Cerebellar cortex (tissue), 1 donor: ENCODE measurements at places on chromosomes 2 and 18.

GRCh38 chr2:105747254-105747894 is 2.7 kb downstream of the NCK2 start:
- DNase-seq, result no peak

- DNase-seq, result no peak
Measured at GRCh38 chr2:204984518-204984917, 439.2 kb downstream of the PARD3B start.

- DNase-seq, result no peak
Measured at GRCh38 chr2:159658881-159659873, 42.8 kb upstream of the BAZ2B start.

GRCh38 chr2:153373510-153374279 is 104.9 kb downstream of the RPRM start:
- DNase-seq, result no peak

- no peak for DNase-seq
Measured at GRCh38 chr18:58132595-58133261, 88.7 kb downstream of the NEDD4L start.

GRCh38 chr2:56444339-56444738 is 260.5 kb downstream of the CCDC85A start:
- DNase-seq, result no peak

DNA sequence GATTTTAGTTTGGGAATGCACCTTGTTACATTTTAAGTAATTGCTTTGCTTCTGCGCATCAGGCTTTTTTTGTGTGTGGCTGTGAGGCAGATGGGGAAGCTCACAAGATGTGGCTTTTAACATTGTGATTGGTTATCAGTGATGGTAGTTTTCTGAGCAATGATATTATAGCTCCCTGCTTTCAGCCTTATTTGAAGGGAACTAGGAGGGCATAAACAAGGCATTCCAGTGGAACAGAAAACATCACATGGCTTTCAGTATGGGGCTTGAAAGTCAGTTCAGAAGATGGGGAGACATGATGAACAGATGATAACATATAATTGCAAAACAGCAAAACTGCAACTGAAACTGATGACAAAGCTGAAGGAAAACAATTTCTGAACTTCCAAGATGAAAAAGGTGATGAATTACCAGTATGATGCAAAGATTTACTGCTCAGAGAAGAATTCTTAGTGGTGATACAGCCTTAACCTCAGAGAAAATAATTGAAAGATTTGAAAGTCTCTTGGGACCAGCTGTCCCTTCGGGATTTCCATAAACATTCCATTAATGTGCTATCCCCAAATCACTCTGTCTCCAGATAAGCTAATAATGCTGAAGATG is 439.7 kb downstream of the RND3 start:
- no peak for DNase-seq

DNA sequence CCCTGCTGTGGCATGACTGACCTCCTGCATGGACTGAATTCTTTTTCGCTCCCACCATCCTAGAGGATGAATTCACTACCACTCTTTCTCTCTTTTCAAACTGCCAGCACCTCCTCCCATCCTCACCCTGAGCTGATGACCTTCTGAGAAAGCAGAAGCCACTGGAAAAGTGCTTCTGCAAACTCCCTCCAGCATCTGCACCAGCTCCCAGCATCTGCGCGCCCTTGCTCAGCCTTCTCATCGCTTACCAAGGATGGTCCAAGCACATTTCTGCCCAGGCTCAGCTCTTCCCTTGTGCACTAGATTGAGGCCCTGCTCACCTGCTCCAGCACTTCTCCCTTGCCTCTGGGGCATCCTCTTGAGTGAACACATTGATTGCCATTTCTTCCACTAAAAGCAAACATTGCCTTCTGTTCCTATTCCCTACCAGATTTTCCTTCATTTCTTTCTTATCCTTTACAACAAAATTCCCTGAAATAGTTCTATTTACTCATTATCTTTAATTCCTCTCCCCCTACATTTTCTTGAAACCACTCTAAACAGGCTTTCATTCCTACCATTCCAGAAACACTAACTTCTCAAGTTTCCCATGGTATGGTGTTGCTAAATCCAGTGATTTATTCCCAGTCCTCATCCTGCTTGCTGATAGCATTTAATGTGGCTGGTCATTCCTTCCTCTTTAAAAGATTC is 42.7 kb upstream of the IL1RL1 start:
- DNase-seq, result no peak

GRCh38 chr2:15271941-15272542 is 289.1 kb downstream of the NBAS start:
- no peak for DNase-seq

- no peak for DNase-seq
Measured at GRCh38 chr18:70826571-70826970, 537.7 kb downstream of the SOCS6 start.

DNA sequence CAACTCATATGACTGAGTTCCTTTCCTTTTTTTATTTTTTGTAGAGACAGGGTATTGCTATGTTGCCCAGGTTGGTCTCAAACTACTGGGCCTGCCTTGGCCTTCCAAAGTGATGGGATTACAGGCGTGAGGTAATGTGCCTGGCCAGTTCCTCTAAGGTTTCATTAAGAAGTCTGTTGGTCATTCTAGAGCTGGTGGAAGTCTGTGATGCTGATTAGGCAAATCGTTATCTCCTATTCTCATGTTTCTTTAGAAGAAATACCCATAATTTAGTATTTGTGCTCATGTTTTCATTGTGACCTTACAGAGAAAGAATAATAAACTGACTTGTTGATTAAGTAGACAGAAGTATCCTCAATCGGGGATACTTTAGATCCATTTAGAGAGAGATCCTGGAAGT is 106.1 kb upstream of the SP3 start:
- DNase-seq, result no peak
